ENCODE measurements at places on chromosomes 6 and 20.

GRCh38 chr20:4112481-4113421, 97.4 kb upstream of the RNF24 start:
- DNase-seq = peak; percentile 71

GRCh38 chr6:15682965-15683822, 20.4 kb upstream of the DTNBP1 start:
- DNase-seq = no peak

DNA sequence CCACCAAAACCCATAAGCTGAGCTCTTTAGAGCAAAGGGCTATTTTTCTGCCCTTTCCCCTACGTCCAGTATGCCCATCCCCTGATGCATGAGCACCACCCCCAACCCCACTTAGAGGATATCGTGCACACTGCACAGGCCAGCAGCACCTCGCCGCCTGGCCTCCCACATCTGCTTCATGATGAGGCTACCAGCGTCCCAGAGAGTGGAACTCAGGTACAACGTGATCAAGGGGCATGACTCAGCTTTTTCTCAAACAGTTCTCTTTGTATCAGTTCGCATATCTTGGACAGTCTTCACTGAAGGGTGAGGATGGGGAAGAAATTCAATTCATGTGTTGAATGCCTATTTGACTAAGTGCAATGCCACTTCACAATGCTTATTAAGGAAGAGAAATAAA, 81.9 kb upstream of the QKI start:
- DNase-seq = no peak

- DNase-seq = no peak
Observed at GRCh38 chr6:142938510-142938909, 6.5 kb downstream of the HIVEP2 start.

- no peak for DNase-seq
Observed at GRCh38 chr6:88296694-88297093, 130.5 kb upstream of the CNR1 start.

DNA sequence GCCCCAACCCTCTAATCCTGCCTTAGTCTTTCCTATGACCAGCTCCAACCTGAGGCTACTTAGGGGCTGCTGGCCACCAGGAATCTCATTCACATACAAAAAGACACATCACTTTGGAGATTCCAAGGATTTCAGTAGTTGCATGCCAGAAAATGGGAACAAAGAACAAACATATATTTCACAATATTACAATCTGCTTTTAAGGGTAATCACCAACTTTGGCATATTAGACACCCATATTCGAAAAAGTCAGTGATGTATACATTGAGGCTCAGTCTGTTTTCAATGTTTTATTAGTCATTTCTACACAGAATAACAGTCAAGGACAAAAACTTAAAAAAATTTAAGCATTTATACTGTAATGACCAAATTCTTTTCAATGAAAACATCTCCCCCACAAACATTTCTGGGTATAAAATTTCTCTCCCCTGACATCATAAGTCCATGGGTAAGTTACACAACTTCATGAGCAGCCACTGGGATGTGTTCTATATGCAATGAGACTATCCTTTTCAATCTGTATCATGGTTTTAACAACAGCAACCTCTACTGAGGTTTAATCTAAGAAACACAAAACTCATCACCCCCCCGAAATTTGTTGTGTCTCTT, 103.5 kb downstream of the MAP7 start:
- peak; percentile 66 for DNase-seq

GRCh38 chr20:63572788-63573646, 1.0 kb downstream of the HELZ2 start:
- DNase-seq = no peak

Measured in fibroblast of skin of right biceps (primary cell).